ENCODE measurements at places on chromosomes 5 and 9.

DNA sequence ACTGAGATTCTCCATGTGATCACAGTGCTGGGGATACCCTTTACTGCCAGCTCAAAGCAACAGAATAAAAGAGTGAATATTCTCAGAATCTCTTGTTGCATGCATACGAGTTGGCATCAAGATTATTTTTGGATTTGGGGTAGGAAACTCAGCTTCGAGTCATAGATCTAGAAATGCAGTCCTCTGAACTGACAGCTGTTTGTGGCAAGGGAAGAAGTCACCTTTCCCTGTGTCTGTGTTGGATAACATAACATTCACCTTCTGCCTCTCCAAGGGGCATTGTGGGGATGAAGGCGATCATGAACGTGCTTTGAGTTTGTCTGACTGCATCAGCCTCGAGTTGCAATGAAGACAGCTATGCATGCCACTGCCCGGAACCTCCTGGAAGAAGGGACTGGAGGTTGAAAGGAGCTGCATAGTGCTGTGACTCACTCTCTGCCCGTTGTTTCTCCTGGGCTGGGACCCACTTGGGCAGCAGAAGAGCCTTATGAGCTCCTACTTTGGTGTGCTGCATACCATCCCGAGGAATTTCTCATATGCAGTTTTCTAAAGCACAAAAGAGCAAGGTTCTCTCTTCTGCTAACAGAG lies 231.7 kb downstream of the ARHGAP26 start:
- DNase-seq: peak; percentile 17

DNA sequence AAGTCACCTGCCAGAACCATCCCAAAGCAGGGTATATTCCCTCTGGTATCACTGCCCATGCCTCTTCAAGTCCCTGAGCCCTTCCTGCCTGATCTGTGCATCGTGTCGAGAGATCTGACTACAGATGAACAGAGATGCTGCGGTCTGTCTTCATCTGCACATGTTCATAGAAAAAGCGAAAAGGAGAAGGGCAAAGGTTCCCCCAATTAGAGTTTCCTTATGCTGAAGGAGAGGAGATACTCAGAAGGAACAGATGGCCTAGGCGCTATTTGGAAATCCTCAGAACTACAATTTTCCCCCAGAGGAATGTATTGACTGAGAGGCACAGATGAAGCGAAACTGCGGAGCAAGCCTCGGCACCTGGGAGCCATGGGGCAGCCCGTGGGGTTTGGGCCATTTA lies 170.9 kb downstream of the SEC61B start:
- DNase-seq: no peak

DNA sequence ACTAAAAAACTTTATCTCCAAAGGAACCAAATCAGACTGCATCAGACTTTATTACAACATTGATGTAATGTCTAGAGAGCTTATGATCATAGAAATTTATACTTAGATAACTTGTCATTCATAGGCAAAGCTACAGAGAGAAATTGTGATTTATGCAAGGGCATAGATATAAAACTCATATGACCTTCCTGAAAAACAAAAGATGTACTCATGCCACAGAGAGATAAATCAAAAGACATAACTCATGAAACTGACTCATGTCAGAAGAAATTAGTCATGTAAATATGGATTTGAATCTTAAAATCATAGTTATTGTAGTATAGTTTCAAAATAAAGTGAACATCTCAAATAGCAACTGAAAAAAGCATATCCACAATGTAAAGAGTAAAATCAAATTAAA lies 186.2 kb downstream of the GABBR2 start:
- no peak for DNase-seq

DNA sequence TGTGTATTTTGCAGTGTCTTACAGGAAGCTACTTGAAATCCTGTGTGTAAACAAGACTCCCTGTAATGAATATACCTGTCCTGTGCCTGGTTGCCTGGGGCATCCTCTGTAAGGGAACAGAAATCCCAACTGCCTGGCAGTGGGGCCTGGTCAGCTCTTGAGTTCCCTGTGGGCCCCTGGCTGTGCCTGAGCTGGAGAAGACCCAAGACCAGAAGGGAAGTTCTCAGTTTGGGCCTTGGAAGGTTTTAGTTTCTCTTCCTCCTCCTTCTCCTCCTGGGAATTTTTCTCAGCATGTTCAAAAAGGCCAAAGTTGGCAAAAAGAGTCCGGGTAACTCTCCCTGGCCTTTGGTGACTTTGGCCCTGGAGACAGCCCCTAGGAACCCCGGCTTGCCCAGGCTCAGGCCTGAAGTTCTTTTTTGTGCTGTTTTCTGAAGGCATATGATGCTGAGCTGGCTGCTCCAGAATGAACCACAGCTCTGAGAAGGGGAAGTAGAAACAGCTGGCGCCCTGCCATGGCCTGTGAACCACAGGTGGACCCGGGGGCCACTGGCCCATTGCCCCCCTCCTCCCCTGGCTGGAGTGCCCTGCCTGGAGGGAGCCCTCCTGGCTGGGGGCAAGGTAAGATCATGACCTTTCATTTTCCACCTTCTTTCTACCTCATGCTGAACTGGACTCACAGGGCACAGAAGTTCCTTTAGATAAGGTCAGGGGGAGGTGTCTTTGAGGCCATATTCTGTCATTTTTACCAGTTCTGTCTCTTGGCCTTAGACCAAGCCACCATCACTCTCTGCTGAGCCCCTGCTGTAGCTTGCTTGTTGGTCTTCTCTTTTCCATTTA lies 5.8 kb downstream of the TMEM268 start:
- peak; percentile 86 for DNase-seq

DNA sequence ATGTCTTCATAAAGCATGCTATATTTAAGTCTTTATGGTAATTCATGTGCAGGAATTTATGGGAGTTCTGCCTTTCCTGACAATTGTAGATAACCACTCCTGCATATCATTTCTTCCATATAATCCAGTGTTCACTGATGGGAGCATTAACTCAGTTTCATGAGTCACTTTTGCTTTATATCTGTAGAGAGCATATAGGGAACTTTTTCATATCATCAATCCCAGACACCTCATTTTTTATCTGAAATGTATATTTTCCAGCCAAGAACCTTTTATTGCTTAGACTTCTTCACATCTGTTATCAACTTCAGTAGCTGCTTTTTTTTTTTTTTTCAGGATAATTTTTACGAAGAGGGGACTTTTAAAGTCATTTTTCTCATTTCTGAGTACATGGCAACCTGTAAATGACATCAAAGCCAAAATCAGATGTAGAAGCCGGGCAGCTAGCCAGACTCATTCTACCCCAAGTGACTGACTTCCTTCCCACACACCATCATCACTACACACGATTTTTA lies 41.1 kb downstream of the NFX1 start:
- no peak for DNase-seq

GRCh38 chr5:78472469-78473106 lies 112.2 kb downstream of the SCAMP1 start:
- DNase-seq: peak; percentile 27

DNA sequence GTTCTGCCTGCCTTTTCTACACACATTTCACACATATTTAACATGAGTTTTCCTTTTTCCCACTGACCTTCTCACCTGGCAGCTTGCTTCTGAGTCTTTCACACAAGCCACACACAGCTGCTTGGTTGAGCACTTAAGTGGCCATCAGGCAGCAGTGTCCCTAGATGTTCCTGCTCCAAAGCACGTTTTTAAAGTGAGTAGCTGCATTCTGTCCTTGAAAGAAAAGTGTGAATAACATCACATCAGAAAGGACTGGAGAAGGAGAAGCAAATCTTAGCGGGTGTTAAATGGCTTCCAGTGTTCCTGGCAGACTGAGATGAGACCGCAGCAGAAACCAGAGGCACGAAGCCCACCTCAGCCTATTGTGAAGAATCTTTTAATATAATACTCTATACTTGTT lies 209.2 kb upstream of the IRX4 start:
- no peak for DNase-seq

GRCh38 chr9:1722404-1722803 lies 292.7 kb upstream of the SMARCA2 start:
- DNase-seq: no peak

DNA sequence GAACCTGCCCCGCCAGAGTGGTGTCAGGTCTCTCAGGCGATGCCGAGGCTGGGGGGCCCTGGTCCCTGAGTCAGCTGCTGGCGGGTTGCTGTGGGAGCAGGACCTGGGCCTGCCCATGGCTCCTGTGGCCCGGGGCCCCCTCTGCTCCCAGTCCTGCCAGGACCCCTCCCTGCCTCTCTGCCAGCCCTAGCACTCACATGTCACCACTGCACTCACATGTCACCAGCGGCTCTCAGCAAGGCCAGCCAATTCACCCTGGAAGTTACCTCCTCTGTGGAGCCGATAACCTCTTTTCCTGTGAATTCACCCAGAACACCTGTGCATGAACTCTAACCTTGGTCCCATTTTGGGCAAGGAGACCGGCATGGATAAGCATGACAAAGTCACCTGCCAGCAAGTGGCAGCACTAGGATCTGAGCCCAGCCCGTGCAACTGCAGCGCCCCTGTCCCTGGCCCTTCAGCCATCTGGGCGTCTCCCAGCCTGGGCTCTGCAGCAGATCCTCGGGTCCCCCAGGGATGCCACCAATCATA lies 170.2 kb downstream of the GAPVD1 start:
- DNase-seq: no peak

GRCh38 chr9:6716766-6717165 lies 41.0 kb upstream of the KDM4C start:
- DNase-seq: no peak

GRCh38 chr9:116166713-116167112 lies 13.1 kb downstream of the PAPPA start:
- DNase-seq: no peak

GRCh38 chr5:7410936-7411511 lies 15.1 kb downstream of the ADCY2 start:
- no peak for DNase-seq

DNA sequence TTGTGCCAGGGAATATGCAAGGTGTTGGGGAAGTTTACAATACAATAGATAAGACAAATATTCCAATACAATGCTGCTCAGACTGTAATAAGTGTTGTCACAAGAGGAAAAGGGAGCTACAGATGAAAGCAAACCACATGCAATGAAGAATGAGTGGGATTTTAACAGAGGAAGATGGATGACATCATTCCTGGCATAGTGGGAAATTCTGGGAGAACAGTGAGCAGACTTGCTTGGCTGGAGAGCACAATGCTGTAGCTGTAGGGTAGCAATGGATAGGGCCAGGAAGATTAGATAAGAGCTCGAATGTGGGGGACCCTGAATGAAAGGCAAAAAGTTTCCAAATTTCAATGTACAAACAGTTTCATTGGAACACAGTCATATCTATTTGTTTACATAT lies 9.5 kb upstream of the DPYSL3 start:
- no peak for DNase-seq

DNA sequence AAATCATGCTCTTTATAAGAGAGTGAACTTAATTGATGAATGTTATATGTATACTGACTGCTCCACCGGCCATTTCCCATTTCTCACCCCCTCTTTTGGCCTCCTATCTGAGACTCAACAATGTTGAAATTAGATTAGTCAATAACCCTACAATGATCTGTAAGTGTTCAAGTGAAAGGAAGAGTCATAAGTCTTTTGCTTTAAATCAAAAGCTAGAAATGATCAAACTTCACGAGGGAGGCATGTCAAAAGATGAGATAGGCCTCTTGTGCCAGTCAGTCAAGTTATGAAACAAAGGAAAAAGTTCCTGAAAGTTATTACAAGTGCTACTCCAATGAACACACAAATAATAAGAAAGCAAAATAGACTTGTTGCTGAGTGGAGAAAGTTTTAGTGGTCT lies 83.1 kb downstream of the NLN start:
- no peak for DNase-seq

- no peak for DNase-seq
Observed at GRCh38 chr5:58317808-58318207, 142.1 kb downstream of the PLK2 start.

- peak; percentile 85 for DNase-seq
Observed at GRCh38 chr5:134577796-134578577, 52.5 kb downstream of the JADE2 start.

DNA sequence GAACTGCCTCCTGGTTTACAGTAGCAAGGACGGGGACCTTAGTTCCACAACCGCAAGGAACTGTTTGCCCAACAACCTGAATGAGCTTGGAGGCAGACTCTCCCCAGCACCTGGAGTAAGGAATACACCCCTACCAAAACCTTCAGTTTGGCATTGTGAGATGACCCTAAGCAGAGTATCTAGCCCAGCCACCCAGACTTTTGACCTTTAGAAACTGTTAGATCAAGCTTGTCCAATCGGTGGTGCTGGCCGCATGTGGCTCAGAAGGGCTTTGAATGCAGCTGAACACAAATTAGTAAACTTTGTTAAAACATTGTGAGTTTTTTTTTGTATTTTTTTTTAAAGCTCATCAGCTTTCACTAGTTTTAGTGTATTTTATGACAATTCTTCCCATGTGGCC lies 86.9 kb upstream of the C9orf72 start:
- no peak for DNase-seq

DNA sequence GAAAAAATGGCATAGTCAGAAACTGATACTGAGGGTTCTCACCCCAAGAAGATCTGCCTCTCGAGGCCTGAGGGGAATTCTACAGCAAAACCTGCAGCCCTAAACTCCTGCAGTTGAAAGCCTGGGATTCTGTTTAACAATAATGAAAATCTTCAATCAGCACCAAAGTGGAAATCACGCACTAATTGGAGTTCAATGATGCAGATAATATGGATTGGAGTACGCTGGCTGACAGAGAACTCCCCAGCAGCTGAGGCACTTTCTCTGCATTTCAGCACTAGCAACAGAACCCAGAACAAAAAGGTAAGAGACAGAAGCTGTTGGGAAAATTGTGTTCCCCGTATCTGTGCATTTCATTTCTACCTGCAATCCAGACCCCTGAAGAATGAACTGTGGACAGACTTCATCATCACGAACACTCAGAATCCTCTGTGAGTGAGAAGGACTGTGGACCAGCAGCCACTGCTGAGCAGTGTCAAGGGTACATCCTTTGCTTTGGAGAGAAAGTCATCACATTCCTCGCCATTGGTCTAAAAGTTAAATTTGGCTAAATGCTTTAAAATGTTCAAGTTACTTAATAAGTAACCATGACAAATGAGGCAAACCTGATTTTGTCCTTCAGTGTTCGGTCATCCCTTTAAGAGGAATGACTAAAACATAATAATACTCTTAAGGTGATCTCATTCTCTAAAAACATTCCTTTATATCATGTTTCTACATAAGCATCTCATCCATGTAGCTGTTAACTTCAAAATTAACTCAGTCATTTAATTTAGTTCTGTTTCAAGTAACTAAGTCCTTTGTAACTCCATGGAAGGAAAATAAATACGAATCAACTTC lies 126.1 kb downstream of the GAS1 start:
- no peak for DNase-seq

- no peak for DNase-seq
Observed at GRCh38 chr5:133289686-133290367, 238.0 kb downstream of the HSPA4 start.

- DNase-seq: no peak
Observed at GRCh38 chr5:149298842-149299404, 27.3 kb downstream of the AFAP1L1 start.

DNA sequence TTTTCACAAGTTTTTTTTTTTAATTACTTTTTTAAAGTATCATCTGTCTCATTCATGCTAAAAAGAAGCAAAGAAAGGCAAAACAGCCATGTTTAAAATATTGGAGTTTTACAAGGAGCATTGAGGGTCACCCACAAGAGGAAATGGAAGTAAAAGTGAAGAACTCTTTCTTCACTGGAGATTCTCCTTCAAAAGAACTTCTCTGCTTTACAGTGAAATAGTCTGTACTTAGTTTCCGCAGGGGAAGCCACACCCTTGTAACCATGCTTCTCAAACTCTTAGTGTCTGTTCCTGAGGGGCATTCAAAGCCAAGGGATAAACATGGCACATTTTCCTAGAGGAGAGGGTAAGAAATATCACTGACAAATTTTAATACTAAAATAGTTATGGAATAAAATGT lies 8.6 kb downstream of the C9orf72 start:
- DNase-seq: no peak

All from OCI-LY7 (cell line).